ENCODE measurements at places on chromosomes 12 and 14.

- H3K27me3 ChIP-seq = no peaks in the 10 kb centered on the region
- no peak for DNase-seq
- no peak overlapping the region for H3K27ac ChIP-seq
- H3K36me3 ChIP-seq = peaks cover 66% of the 10 kb centered on the region
- peaks cover 44% of the 10 kb centered on the region for H3K4me1 ChIP-seq
- H3K4me3 ChIP-seq = no peak overlapping the region
These were observed 32.6 kb downstream of the NUAK1 start for GRCh38 chr12:106106061-106106566.

DNA sequence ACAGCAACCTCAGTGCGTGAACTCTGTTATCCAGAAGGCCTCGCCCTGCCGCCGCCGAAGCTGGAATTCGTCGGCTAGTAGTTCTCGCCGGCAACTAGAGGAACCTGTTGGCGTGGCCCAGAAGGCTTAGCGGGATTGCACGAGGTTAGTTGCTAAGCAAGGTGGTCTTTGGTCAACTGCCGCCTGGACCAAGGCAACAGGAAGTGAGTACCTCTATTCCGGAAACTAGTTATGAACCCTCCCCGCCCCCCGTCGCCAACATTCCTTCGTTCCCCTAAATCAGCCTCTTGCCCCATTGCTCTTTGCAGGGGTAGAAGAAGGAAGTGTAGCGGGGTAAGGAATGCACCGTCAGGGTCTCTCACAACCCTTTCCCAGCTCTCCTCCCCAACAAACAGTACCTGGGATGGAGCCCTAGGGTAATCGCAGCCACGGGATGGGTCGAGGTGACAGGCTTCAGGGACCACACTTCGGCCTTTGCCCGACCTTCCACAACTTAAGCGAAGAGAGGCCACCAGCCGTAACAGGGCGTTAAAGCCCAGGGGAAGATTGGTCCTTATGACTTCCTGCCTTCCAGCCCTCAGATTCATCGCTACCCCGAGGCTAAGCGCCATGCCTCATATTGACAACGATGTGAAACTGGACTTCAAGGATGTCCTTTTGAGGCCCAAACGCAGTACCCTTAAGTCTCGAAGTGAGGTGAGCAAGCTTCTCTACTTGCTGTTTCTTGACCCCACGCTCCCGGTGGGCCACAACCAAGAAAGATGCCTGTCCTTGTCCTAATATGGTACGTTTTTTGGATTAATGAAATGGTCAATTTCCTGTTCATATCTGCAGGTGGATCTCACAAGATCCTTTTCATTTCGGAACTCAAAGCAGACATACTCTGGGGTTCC lies at the start of gene GMPR2:
Gene GMPR2 (plus strand): TSS at position 285 of the 893 bp plus-strand sequence. CDS start 325 bp downstream, at position 610.
- peak within 1 kb of the TSS; percentile 87 for H3K4me3 ChIP-seq
- H3K36me3 ChIP-seq = peaks cover 16% of the 10 kb centered on the region
- H3K4me1 ChIP-seq = peaks cover 11% of the 10 kb centered on the region
- peak within 1 kb of the TSS; percentile 94 for H3K27ac ChIP-seq

GRCh38 chr12:50215033-50215432 lies 47.9 kb upstream of the CERS5 start:
- no peak overlapping the region for H3K27ac ChIP-seq
- no peaks in the 10 kb centered on the region for H3K27me3 ChIP-seq
- DNase-seq = no peak
- H3K4me3 ChIP-seq = no peak overlapping the region

GRCh38 chr12:48442179-48442847 lies 30.0 kb upstream of the ANP32D start:
- H3K27ac ChIP-seq = no peak overlapping the region
- no peaks in the 10 kb centered on the region for H3K27me3 ChIP-seq
- peaks cover 30% of the 10 kb centered on the region for H3K4me1 ChIP-seq
- H3K36me3 ChIP-seq = no peaks in the 10 kb centered on the region
- DNase-seq = no peak

- no peaks in the 10 kb centered on the region for H3K36me3 ChIP-seq
- no peaks in the 10 kb centered on the region for H3K4me1 ChIP-seq
- DNase-seq = no peak
- no peaks in the 10 kb centered on the region for H3K27me3 ChIP-seq
- H3K27ac ChIP-seq = no peak overlapping the region
These were observed 154.0 kb upstream of the SSTR1 start for GRCh38 chr14:38053666-38054065.

- H3K4me1 ChIP-seq = no peaks in the 10 kb centered on the region
- H3K27ac ChIP-seq = no peak overlapping the region
- no peaks in the 10 kb centered on the region for H3K36me3 ChIP-seq
- H3K4me3 ChIP-seq = no peak overlapping the region
- no peaks in the 10 kb centered on the region for H3K27me3 ChIP-seq
- DNase-seq = no peak
These were observed 19.4 kb upstream of the SNX6 start for GRCh38 chr14:34649344-34649743.

DNA sequence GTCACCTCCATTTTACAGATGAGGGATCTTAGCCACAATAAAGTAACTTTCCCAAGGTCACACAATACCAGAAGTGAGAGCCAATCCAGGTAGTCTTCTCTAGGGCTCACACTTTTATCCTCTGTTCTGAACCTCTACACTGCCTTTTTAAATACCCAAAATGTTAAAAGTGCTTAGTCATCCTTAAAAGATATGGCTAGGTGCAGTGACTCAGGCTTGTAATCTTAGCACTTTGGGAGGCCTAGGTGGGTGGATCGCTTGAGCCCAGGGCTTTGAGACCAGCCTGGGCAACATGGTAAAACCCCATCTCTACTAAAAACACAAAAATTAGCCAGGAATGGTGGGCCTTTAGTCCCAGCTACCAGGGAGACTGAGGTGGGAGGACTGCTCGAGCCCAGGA lies 104.1 kb upstream of the PPP4R3A start:
- no peaks in the 10 kb centered on the region for H3K4me1 ChIP-seq
- no peaks in the 10 kb centered on the region for H3K36me3 ChIP-seq
- no peak overlapping the region for H3K27ac ChIP-seq
- DNase-seq = no peak
- H3K4me3 ChIP-seq = no peak overlapping the region

DNA sequence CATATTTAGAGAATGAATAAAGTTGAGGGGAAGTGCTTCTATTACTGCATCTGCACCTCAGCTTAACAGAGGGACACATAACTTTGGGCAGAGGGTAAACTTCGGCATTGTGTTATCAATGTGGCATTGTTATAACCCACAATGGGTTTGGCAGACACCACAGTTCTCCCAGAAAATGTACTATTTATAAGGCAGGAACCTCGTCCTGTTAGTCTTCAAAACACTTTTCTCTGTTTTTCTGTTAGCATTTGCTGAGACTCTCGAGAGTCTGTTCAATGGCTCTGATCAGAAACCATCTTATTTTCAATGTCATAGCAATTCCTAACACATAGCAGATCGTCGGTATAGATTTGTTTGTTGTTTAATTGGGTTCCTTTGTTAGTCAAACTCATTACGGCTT lies 13.9 kb downstream of the PPP1R36 start:
- no peak overlapping the region for H3K27ac ChIP-seq
- no peaks in the 10 kb centered on the region for H3K36me3 ChIP-seq
- no peaks in the 10 kb centered on the region for H3K27me3 ChIP-seq
- H3K4me1 ChIP-seq = peaks cover 4% of the 10 kb centered on the region

- no peak for DNase-seq
- H3K27me3 ChIP-seq = no peaks in the 10 kb centered on the region
- peaks cover 10% of the 10 kb centered on the region for H3K36me3 ChIP-seq
- no peak overlapping the region for H3K4me3 ChIP-seq
- H3K4me1 ChIP-seq = no peaks in the 10 kb centered on the region
- H3K27ac ChIP-seq = no peak overlapping the region
These were observed 48.4 kb downstream of the DDX51 start for GRCh38 chr12:132095520-132096409.

- no peaks in the 10 kb centered on the region for H3K27me3 ChIP-seq
- no peak for DNase-seq
- H3K4me3 ChIP-seq = peak overlapping the region; percentile 91
- no peaks in the 10 kb centered on the region for H3K36me3 ChIP-seq
These were observed 2.5 kb downstream of the DUSP6 start for GRCh38 chr12:89349814-89350213.

- no peak for DNase-seq
- no peaks in the 10 kb centered on the region for H3K4me1 ChIP-seq
- H3K27me3 ChIP-seq = no peaks in the 10 kb centered on the region
- no peak overlapping the region for H3K27ac ChIP-seq
- no peaks in the 10 kb centered on the region for H3K36me3 ChIP-seq
- no peak overlapping the region for H3K4me3 ChIP-seq
These were observed 55.4 kb downstream of the ARL6IP4 start for GRCh38 chr12:123035841-123036240.

GRCh38 chr14:73489481-73490175 lies 1.1 kb upstream of the RIOX1 start:
- no peak overlapping the region for H3K27ac ChIP-seq
- no peak overlapping the region for H3K4me3 ChIP-seq
- no peaks in the 10 kb centered on the region for H3K36me3 ChIP-seq
- H3K27me3 ChIP-seq = peaks cover 11% of the 10 kb centered on the region
- DNase-seq = no peak

- no peak overlapping the region for H3K4me3 ChIP-seq
- peaks cover 1% of the 10 kb centered on the region for H3K4me1 ChIP-seq
- no peak for DNase-seq
- H3K36me3 ChIP-seq = no peaks in the 10 kb centered on the region
- H3K27me3 ChIP-seq = no peaks in the 10 kb centered on the region
These were observed 262.5 kb upstream of the CAND1 start for GRCh38 chr12:67006610-67007009.

- H3K4me3 ChIP-seq = no peak overlapping the region
- DNase-seq = no peak
- no peak overlapping the region for H3K27ac ChIP-seq
- no peaks in the 10 kb centered on the region for H3K36me3 ChIP-seq
- H3K27me3 ChIP-seq = no peaks in the 10 kb centered on the region
These were observed 88.4 kb downstream of the MYF5 start for GRCh38 chr12:80805106-80805505.

DNA sequence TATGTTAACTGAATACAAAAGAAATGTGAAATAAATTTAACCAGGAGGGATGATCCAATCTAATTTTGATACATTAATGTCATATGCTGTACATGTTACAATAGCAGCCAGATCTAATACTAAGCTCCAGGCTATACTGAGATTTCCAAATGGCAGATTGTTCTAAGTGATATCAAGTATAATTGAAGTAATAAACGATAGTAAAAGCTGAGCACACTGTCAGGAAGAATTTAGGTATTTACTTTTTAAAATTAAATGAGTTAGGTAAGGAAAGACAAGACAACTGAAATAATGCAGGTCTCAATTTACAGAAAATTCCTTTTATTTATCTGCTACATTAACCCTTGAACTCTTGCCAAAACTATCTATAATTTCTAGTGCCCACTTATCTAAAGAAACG lies 39.9 kb downstream of the INSM2 start:
- H3K4me3 ChIP-seq = no peak overlapping the region
- DNase-seq = no peak
- H3K4me1 ChIP-seq = no peaks in the 10 kb centered on the region
- H3K27ac ChIP-seq = no peak overlapping the region

GRCh38 chr12:3624273-3624672 lies 128.6 kb downstream of the CRACR2A start:
- H3K36me3 ChIP-seq = no peaks in the 10 kb centered on the region
- no peaks in the 10 kb centered on the region for H3K4me1 ChIP-seq
- H3K27ac ChIP-seq = no peak overlapping the region
- no peak for DNase-seq
- H3K4me3 ChIP-seq = no peak overlapping the region

DNA sequence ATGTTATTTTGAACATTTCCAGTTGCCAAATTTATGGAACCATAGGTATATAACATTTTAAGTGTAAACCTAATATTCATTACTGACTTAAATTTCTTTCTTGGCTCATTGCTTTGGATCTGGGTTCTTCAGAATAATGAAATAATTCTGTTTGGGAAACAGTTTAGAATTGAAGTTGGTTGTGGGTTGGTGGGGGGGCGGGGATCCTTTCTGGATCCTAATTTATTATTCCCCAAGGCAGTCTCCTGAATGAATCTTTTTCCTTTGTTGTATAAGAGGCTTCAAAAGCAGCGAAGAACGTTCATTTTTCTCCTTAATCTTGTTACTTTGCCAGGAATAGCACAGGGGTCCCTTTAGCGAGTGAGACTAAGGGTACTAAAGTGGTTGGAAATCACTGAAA lies 325.5 kb downstream of the FOXG1 start:
- no peak overlapping the region for H3K27ac ChIP-seq
- H3K27me3 ChIP-seq = no peaks in the 10 kb centered on the region
- peaks cover 4% of the 10 kb centered on the region for H3K4me1 ChIP-seq
- no peak for DNase-seq

DNA sequence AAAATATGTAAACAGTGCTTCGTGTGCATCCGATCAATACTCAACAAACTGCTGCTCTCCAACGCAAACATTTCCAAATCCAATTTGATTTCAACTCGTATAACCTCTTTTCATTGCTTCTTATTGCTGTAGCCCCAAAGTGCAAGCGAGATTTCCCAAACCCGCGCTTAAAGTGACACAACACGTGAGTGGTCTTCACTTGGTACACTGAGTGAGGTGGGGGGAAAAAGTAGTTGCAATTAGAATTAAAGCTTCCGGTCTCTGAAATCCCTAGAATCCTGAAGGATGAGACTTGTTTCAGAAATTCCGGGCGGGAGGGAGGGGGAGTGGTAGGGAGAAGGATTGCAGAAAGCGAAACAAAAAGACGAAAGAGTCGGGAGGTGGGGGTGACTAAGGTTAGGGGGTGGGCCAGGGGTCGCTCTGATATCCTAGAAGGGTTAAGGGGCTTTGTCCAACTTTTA lies 387.5 kb downstream of the BCAT1 start:
- peaks cover 4% of the 10 kb centered on the region for H3K4me1 ChIP-seq
- no peaks in the 10 kb centered on the region for H3K36me3 ChIP-seq
- H3K27ac ChIP-seq = no peak overlapping the region
- peak overlapping the region; percentile 69 for H3K4me3 ChIP-seq

DNA sequence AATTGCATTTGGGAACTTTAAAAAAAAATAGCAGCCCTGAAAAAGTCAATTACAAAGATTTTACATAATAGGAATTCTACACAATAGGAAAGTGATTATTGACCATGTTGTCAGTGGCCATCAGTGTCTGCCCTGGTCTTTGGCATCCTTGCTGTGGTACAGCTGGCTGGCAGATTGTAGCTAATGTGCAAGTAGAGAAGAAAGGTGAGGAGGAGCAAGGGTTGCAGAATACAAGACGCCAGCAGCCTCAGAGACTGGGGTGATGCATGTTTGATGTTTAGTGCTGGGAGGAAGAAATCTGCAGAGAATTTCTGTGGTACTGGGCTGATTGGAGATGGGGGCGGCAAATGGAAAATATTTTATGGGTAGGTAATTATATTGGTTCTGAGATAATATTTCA lies 322.9 kb downstream of the TMEM117 start:
- no peak overlapping the region for H3K27ac ChIP-seq
- H3K36me3 ChIP-seq = peaks cover 2% of the 10 kb centered on the region
- DNase-seq = no peak
- no peaks in the 10 kb centered on the region for H3K27me3 ChIP-seq

- peaks cover 15% of the 10 kb centered on the region for H3K4me1 ChIP-seq
- H3K27ac ChIP-seq = no peak overlapping the region
- H3K36me3 ChIP-seq = no peaks in the 10 kb centered on the region
- H3K4me3 ChIP-seq = no peak overlapping the region
These were observed 411.6 kb upstream of the CCDC196 start for GRCh38 chr14:66074537-66074936.

DNA sequence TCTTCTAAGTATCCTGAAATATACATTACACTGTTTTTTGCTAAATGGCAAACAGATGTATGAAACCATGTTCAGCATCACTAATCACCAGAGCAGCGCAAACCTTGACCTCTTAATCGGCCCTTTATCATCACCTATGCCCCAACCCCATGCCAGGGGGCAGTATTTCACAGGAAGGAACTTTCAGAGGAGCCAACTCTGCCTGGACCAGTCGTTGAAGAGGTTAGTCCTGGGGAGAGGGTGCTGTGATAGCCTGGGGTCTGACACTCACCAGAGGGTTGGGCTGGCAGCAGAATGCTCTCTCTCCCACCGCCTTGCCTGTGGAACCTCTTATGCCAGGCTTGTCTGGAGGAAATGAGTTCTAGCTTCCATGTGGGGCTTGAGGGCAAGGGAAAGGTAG lies 411.7 kb downstream of the TMEM117 start:
- H3K36me3 ChIP-seq = no peaks in the 10 kb centered on the region
- no peaks in the 10 kb centered on the region for H3K4me1 ChIP-seq
- DNase-seq = no peak
